Coronary artery (tissue), 2 donors: ENCODE measurements at places on chromosomes 4 and X.

GRCh38 chr4:186032259-186032658 lies 36.7 kb upstream of the TLR3 start:
- no peak for DNase-seq

DNA sequence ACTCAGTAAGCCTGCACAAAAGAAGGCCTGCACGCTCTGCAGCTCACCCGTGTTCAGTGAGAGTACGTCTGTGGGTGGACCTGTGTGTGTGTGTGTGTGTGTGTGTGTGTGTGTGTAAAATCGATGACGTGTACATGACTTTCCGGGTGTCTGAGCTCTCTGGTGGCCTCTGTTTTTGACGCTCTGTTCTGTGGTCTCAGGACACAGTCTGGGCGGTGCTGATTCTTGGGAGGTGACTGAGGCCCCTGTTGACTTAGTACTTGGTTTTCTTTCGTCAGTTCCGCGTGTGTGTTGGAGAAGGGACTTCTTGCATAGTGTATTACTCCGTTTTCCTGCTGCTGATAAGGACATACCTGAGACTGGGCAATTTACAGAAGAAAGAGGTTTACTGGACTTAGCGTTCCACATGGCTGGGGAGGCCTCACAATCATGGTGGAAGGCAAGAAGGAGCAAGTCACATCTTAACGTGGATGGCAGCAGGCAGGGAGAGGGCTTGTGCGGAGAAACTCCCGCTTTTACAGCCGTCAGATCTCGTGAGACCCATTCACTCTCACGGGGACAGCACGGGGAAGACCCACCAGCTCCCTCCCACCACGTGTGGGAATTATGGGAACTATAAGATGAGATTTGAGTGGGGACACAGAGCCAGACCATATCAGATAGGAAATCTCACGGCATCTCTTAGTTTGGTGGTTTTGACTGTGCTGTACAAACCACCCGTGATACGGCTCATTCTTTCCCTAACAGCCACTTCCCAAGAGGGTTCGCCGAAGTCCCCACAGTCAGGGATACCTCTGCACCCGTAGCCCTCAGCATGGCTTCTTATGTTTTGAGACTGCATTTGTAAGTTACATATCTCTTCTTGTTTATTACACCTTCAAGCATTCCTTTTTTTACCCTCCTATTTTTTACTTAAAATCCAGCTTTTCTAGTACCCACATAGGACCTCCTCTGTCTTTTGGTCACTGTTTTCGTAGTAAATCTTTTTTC lies 24.5 kb downstream of the UVSSA start:
- no peak for DNase-seq

- no peak for DNase-seq
Observed at GRCh38 chr4:187565416-187565815, 430.2 kb upstream of the ZFP42 start.

GRCh38 chr4:109979920-109980717 lies 67.4 kb downstream of the EGF start:
- no peak for DNase-seq

- DNase-seq, result no peak
Observed at GRCh38 chr4:53591372-53591892, at the start of gene LNX1. TSS of gene LNX1 (minus strand) at chr4:53591486. CDS start at chr4:53574002, 17,484 bp downstream.
